ENCODE measurements at places on chromosomes 7 and 10.

GRCh38 chr10:1178506-1178905 is 122.3 kb downstream of the WDR37 start:
- no peak for DNase-seq

GRCh38 chr10:76697923-76698322 is 939.7 kb downstream of the KCNMA1 start:
- DNase-seq, result no peak

DNA sequence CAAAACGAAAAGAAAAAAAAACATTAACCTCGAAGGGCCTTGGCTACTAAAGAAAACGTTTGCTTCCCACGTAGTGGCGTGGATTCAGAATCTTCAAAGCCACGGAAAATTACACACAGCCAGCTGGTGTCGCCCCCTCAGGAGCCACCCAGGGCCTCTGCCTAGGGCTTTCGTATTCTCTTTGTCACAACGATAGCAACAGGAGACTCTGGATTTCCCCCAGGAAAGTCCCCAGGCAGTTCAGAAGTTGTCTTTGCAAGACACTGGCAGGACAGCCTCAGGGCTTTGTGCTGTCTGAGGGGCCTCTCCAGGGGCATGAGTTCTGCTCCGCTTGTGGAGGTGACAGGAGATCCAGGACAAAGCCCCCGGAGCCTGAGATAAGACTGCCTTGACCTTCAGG is 150.2 kb upstream of the INSYN2A start:
- peak; percentile 1 for DNase-seq

DNA sequence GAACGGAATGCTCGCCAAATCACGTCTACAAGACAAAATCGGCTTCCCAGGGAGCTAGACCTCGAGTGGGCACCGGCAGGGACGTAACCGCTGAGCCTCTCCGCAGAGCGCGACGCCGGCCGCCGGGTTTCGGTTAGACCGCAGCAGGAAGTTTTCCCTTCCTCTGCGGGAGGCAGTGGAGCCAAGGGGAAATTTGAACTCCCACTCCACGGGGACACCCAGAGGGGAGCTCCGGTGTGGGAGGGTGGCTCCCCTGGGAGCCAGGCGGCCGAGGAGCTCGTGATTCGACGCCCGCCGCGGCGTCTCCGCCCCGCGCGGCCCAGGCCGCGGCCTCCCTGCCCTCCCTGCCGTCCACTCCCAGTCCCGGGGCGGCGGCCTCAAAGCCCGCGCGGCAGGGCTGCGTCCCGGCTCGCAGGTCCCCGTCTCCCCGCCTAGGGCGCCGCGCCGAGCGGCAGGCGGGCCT is 426 bp downstream of the SYPL1 start:
- peak; percentile 41 for DNase-seq
